Small intestine (tissue), 16 donors: ENCODE measurements at places on chromosomes 3 and 15. TPM values are rescaled to one million over a fixed set of nuclear protein-coding genes. Genes with fewer than 3 reads are reported as not detected.

PRSS50 gene
- polyA plus RNA-seq = 3.7 TPM

FAM43A gene
- polyA plus RNA-seq = 1.6 TPM

SLCO2A1 gene
- 1.6 TPM for polyA plus RNA-seq

DNA sequence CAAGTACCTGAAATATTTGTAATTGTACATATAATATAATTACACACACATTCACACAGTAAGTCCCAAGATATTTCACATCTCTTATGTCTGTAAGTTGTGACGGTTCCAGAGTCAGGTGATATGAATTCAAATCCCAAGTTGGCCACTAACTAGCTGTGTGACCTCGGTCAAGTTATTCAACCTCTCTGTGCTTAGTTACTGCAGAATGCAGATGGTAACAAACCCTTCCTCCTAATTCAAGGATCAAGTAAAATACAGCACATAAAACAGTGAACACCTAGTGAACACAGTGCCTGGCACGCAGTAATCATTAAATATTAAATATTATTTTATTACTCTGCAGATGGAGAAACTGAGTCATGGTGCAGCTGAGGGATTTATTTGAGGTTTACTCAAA is 6.9 kb downstream of the PRICKLE2 start:
- H3K27ac ChIP-seq = no peak overlapping the region
- no peaks in the 10 kb centered on the region for H3K36me3 ChIP-seq
- H3K27me3 ChIP-seq = no peaks in the 10 kb centered on the region
- peaks cover 3% of the 10 kb centered on the region for H3K4me1 ChIP-seq
- no peak for DNase-seq

DNA sequence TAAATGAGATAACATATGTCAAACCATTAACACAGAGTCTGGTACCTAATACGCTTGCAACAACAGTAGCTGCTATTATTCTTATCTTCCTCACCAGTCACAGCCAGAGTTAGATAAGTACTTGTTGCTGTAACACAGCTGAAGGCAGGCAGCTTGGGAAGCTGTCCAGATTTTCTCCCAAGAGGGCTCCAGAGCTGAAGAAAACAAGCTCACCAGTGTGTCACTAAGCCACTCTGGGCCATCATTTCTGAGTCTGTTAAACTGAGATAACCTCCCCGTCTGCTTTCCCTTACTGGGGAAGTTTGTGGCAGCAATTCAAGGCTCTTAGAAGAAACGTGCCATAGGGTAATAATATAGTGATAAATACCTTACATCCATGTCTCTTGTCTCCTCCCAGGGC is 226.3 kb downstream of the TAFA4 start:
- H3K27ac ChIP-seq = no peak overlapping the region
- DNase-seq = no peak
- no peak overlapping the region for H3K4me3 ChIP-seq
- no peaks in the 10 kb centered on the region for H3K4me1 ChIP-seq

DNA sequence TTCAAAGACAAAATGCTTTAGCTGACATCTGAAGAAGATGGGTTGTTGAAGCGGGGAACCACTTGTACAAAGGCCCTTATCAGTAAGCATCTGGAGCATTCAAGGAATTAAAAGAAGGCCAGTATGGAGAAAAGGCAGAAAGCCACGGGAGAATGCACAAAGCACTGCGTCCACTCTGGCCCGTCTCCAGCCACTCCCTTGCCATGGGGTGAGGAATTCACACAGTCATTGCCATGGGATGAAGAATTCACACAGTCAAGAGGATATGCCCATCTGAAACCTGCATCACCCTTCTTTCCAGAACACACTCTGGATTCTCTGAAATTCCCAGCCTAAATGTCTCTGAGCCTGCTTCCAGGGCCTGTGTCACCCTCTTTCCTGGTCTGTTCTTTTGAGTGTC is 26.7 kb upstream of the STAG1 start:
- no peaks in the 10 kb centered on the region for H3K27me3 ChIP-seq
- no peak for DNase-seq
- no peak overlapping the region for H3K27ac ChIP-seq
- H3K4me1 ChIP-seq = no peaks in the 10 kb centered on the region
- H3K4me3 ChIP-seq = no peak overlapping the region
- no peaks in the 10 kb centered on the region for H3K36me3 ChIP-seq

GRCh38 chr15:52652984-52653383 is 26.2 kb downstream of the ATOSA start:
- H3K4me3 ChIP-seq = no peak overlapping the region
- H3K4me1 ChIP-seq = peaks cover 6% of the 10 kb centered on the region
- DNase-seq = peak; percentile 2
- H3K27ac ChIP-seq = peak overlapping the region; percentile 53

- no peak overlapping the region for H3K4me3 ChIP-seq
- no peaks in the 10 kb centered on the region for H3K36me3 ChIP-seq
- no peaks in the 10 kb centered on the region for H3K4me1 ChIP-seq
- no peaks in the 10 kb centered on the region for H3K27me3 ChIP-seq
- H3K27ac ChIP-seq = no peak overlapping the region
Measured at GRCh38 chr3:99911433-99911832, 93.8 kb downstream of the CMSS1 start.

GRCh38 chr3:181442066-181442465 is 269.7 kb upstream of the SOX2 start:
- no peaks in the 10 kb centered on the region for H3K27me3 ChIP-seq
- no peak overlapping the region for H3K27ac ChIP-seq
- no peak for DNase-seq
- no peaks in the 10 kb centered on the region for H3K36me3 ChIP-seq
- H3K4me1 ChIP-seq = no peaks in the 10 kb centered on the region

GRCh38 chr3:195563317-195563716 is 20.2 kb upstream of the PPP1R2 start:
- no peak overlapping the region for H3K4me3 ChIP-seq
- peaks cover 15% of the 10 kb centered on the region for H3K4me1 ChIP-seq

DNA sequence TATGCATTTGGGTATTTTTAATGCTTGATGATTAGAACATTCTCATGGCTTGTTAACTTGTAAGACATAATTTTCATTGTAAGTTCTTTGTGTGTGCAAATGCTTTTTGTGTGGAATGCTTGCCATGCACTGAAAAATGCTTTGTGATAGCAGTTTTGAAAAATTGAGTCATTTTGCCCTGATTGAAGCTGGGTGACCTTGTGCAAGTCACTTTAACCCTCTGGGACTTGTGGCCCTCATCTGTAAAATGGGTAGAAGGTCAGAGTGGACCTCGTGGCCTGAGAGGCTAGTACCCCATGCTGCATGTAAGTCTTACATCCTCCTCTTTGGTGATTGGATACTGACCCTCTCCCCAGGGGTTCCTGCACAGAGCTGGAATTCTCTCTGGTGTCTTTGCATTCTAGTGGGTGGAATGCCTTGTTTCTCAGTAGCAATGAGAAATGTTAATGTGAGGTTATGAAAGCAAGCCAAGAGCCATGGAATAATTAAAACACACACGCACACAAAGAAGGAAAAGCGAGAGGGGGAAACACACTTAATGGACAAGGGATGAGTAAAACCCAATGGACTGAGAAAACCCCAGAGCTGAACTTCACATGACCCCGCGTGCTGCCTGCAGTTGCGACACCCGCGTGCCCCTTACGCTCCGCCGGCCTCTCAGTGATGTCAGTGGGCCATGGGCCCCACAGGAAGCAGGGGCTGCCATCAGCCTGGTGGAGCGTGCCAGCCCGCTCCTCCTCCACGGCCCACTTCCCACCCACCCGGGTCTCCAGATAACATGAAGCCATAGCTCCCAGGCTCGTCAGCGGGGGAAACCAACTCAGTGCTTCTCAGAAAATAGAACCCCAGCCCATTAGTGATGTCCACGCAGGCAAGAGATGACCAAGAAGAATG is 44.0 kb downstream of the SMAD3 start:
- peaks cover 25% of the 10 kb centered on the region for H3K4me1 ChIP-seq
- no peaks in the 10 kb centered on the region for H3K27me3 ChIP-seq
- no peak overlapping the region for H3K27ac ChIP-seq
- no peak overlapping the region for H3K4me3 ChIP-seq
